ENCODE measurements at places on chromosomes 11 and 22. TPM values are rescaled to one million over a fixed set of nuclear protein-coding genes. Genes with fewer than 3 reads are reported as not detected.
A peak's percentile ranks its signal among the peaks of the same experiment; 100 is the strongest.

GRCh38 chr22:36369922-36370791 lies 17.6 kb downstream of the MYH9 start:
- peak; percentile 66 for DNase-seq

- no peak for DNase-seq
Measured at GRCh38 chr11:122869622-122870021, 12.9 kb upstream of the JHY start.

Gene KRTAP5-11
- not detected for total RNA-seq

DNA sequence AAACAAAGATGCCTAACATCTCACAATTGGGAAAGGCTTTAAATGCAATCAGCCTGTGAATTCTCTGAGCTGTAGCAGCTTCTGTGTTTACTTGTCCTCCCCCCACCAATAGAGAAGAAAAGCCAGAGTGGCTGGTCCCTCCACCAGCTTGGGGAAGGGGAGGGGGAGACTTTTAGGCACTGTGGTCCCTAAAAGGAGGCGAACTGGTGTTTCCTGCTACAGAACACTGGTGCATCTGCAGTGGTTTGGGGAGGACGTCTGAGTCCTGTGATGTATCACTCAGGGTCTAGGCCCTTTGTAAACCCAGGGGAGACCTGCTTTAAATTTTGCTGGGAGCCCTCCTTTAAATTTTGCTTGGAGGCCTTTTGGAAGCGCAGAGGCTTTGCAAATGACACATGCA lies 16.9 kb downstream of the TNRC6B start:
- no peak for DNase-seq

DNA sequence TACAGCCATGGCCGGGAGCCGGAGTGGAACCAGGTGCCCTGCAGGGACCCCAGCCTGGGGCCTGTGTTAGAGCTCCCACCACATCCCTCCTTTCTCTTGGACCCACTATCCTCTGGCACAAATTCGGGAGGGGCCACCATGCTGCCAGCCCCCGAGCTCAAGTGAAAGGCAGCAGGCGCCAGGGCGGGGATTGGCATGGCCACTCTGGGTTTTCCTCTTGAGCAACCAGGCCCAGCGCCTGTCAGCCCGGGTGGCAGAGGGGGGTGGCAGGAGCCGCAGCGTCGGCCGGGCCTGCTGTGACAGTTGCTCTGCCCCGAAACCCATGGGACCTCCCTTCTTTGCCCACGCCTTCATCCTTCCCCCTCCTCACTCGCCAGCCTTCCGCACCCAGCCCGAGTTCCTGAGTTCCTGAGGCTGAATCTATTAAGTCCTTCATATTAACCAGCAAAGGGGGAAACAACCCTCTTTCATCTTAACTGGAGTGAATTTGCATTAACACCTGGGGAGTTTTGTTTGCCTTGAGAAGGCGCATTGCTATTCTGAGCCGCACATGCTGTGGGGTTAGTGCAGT lies 16.8 kb upstream of the CABP7 start:
- no peak for DNase-seq

Gene MMP11
- 36.3 TPM for total RNA-seq

GRCh38 chr11:79857377-79858214 lies 416.8 kb upstream of the TENM4 start:
- no peak for DNase-seq

- DNase-seq, result no peak
Measured at GRCh38 chr11:126152152-126152551, 59.3 kb downstream of the RPUSD4 start.

DNA sequence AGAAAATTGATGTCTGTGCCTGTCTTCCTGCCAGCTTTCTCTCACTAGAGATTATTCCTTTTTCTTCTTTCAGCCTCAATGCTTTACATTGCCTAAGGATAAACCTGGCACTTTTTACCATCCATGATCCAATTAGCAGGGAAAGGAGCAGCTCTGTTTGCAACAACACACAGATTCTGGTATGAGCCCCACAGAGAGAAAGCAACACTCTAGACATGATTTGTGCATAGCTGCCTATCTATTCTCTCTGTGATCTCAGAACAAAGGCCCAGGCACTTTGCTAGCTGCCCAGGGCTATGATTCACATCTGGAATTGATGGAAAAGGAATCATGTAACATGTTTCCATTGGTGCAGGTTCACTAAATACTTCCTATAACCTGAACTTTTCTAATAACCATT lies 685.0 kb downstream of the ETS1 start:
- DNase-seq, result no peak

DNA sequence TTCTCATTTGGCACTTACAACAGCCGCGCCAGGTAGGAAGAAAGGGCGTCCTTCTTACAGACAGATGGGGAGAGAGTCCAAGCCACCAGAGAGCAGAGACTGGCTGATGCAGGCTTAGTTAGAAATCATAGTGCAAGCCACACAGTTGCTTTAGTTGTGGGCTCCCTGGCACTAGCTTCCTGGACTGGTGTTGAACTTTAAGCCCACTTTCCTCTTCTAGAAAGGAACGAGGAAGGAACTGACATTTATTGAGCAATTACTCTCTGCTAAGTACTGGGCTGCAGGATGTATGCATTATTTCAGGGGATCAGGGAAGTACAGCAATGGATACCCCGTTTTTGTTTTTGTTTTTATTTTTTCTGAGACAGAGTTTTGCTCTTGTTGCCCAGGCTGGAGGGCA lies 3.0 kb downstream of the BACE1 start:
- DNase-seq, result no peak

Gene AIFM3
- total RNA-seq, result 9.6 TPM

GRCh38 chr11:44550123-44550522 lies 15.3 kb upstream of the CD82 start:
- DNase-seq, result no peak

DNA sequence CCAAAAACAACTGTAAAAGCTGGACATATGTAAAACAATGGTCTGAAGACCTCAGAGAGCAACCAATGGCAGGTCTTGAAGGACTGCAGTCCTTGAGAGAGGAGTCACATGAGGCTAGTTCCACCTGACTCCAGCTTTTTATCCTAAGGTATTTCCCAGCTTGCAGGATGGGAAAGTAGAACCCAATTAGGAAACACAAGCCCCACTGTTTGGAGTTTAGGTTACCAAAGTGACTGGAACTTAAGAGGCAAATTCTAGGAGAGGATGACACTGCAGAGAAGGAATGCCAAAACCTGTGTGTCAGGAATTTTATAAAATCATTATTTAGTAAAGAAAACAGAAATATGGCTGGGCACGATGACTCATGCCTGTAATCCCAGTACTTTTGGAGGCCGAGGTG lies 18.4 kb downstream of the OR2AT4 start:
- DNase-seq, result peak; percentile 46

GRCh38 chr22:34001701-34002466 lies 81.6 kb upstream of the LARGE1 start:
- DNase-seq, result no peak

GRCh38 chr22:24504956-24505736 lies 10.0 kb downstream of the UPB1 start:
- no peak for DNase-seq

Gene CBLIF
- not detected for total RNA-seq

- DNase-seq, result no peak
Measured at GRCh38 chr11:16110886-16111285, 245.5 kb downstream of the SOX6 start.

Gene CCDC34
- total RNA-seq, result 29.5 TPM

GRCh38 chr11:36066891-36067290 lies 123.0 kb downstream of the LDLRAD3 start:
- no peak for DNase-seq

- DNase-seq, result peak; percentile 32
Measured at GRCh38 chr22:20857838-20858614, 585 bp downstream of the PI4KA start.

DNA sequence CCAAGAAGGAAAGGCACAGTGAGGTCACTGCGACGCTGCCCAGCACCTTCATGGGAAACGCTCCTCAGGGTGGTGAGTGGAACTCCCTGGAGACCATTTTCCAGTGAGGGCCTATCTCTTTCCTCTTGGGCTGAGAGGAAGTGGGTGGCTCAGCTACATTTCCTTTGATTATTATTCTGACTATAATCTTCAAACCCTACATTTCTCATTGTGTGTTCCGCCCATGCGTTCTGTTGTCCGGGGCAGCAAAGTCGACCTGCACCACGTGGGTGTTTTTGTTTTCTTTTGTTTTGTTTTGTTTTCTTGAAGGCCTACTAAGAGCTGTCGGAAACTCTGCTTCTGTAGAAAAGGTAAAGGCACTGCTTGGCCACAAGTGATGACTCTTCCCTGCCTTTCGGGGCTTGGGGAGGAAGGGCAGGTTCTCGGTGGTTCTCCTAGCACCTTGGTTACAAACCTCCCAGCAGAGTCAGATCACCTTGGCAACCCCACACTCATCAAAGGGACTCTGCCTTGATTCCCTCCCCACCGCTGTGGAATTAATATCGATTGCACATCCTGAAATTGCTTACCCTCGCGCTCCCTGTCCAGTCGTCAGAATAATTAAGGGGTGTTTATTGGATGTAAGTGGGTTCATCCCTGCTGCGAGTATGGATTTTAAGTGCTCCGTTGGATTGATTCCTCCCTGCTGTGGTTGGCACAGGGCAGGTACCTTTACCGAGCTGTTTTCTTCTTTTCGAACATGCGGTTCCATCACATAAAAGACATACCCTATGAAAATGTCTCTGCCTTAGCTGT lies 7.3 kb downstream of the PARVB start:
- DNase-seq, result no peak

DNA sequence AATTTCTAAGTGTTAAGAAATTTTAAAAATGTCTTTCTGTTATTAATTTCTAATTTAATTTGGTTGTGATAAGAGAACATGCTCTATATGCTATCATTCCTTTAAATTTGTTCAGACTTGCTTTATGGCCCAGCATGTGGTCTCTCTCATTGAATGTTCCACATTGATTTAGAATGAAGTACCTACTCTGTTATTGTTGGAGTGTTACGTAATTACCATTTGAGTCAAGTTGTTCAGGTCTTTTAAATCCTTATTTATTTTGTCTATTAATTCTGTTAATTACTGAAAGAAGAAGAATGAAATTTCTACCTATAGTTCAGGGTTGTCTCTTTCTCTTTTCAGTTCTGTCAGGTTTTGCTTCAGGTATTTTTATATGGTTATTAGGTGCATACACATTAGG lies 57.0 kb downstream of the PRMT3 start:
- DNase-seq, result no peak

Measured in Caki2 (cell line).